ENCODE measurements at places on chromosomes 12 and 14.

- no peak for DNase-seq
These were observed 18.8 kb upstream of the P2RX4 start for GRCh38 chr12:121191151-121191550.

- DNase-seq: no peak
These were observed 6.4 kb upstream of the DTX1 start for GRCh38 chr12:113049976-113050742.

- DNase-seq: peak; percentile 35
These were observed 35.2 kb downstream of the SLC8B1 start for GRCh38 chr12:113299619-113300237.

- peak; percentile 50 for DNase-seq
These were observed 31.7 kb downstream of the ANO4 start for GRCh38 chr12:100826323-100826722.

- DNase-seq: no peak
These were observed 113.0 kb downstream of the ADCK1 start for GRCh38 chr14:77912754-77913556.

DNA sequence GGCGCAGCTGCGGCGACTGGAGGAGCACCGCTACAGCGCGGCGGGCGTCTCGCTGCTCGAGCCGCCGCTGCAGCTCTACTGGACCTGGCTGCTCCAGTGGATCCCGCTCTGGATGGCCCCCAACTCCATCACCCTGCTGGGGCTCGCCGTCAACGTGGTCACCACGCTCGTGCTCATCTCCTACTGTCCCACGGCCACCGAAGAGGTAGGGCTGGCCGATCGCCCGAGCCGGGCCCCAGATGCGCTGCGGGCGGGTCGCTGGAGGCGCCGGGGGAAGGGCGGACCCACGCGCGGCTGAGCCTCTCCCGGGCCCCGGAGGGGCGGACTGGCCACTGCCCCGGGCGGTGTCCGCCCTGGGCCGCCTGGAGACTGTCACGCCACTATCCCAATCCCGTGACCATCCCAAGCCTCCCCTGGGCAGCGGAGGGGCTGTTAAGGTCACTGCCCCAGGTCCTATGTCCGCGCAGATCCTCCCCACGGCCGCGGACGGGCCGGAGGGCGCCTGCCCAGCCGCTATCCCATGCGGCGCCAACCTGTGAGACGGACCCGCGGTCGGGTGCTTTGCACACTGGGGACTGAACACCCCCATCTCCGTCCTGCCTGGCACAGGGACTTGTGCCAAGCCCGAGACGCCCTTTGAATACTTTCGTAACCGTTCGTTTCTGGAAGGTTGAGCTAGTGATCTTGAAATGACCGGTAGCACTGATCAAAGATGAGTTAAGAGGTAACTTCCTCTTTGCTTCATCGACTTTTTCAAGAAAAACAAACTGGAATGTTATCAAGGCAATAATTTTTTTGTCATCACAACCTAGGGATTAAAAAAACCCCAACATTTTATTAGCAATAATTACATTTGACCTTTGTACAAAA, 725 bp downstream of the CHPT1 start:
- peak; percentile 60 for DNase-seq

DNA sequence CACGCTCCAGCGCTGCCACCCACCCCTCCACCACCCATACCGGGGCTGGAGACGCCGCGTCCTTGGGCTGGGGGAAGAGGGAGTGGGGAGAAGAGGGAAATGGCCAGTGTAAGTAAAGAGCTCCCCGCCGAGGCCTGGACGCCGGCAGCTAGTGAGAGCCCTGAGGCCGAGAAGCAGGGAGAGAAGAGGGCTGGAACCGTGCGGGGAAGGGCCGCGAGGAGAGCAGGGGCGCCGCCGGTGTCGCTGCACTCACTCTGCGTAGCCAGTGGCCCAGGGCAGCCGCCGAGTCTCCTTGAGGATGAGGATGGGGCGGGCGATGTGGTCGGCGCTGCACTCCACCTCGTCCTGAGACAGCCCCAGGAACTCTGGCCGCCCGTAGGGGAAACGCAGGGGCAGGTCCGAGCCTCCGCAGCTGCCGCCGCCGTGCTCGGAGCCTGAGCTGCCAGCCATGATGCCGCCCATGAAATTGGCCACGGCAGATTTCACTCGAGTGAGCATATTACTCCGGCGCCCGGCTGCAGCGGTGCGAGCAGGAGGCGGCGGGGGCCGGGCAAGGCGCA, 631 bp downstream of the PPM1H start:
- peak; percentile 65 for DNase-seq
